ENCODE measurements at places on chromosomes 6 and 20.

- DNase-seq, result no peak
These were observed 167.1 kb downstream of the LAMA2 start for GRCh38 chr6:129050086-129050485.

- DNase-seq, result no peak
These were observed 28.0 kb downstream of the HLA-DPB1 start for GRCh38 chr6:33103776-33104175.

GRCh38 chr20:8315639-8316573, 183.8 kb downstream of the PLCB1 start:
- no peak for DNase-seq

GRCh38 chr6:21808045-21808470, 214.5 kb downstream of the SOX4 start:
- DNase-seq, result peak; percentile 21

DNA sequence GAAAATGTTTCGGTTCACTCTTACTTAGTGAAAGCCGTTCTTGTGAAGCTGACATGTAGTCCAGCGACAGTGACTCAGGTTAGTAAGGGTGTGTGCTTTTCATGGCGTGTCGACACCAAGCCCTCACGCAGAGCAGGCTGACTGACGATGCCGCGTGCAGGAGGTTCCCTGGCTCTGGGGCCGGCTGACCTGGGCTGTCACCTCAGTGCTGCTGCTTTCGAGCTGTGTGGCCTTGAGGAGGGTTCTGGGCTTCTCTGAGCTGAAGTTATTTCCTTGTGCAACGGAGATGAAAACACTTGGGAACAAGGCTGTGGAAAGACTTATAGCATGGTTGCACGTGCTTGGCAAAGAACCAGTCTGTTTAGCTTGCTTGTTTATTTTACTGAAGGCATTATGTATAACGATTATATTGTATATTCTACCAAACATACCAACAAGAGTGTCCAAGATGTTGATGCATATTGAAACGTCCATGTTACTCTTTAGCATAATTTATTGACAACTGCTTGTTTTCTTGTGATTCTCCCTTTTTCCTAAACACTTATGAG, 59.2 kb downstream of the PHACTR3 start:
- DNase-seq, result no peak

GRCh38 chr6:69696273-69696672, 100.5 kb downstream of the LMBRD1 start:
- no peak for DNase-seq

DNA sequence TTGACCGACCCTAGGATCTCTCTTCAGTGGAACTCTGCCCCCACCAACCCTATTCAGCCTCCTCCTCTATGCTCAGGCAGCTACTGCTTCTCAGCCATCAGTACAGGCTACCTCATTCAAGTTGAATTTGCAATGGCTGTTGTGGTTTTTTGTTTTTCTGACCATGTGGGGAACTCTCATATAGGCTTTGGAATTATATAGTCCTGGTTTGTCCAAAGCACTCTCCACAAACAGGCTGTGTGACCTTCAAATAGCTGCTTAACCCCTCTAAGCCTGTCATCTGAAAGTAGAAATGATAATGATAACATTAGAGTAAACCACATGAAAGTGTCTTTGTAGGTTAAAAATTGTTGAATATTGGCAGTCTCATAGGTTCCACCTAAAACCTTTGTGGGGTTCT, 80.3 kb downstream of the UNC5CL start:
- DNase-seq, result no peak

DNA sequence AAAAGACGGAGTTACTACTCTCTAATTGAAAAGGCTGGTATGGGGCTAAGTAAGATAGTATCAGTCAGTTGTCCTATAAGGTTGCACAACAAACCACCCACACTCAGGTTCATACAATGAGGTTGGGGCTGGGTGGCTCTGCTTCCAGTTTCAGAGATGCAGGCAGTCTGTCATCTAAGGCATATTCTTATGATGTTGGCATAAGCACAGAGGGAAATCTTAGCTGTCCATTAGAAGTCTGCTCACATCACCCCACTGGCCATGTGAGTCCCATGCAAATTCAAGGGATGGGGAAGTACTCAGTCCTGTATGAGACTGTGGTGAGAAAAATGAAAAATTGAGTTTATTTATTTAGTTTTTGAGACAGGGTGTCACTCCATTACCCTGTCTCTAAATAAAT, 118.6 kb downstream of the LAMP5 start:
- DNase-seq, result no peak

GRCh38 chr6:105321728-105322127, 81.2 kb downstream of the PREP start:
- no peak for DNase-seq

- DNase-seq, result no peak
These were observed 15.8 kb downstream of the PROCR start for GRCh38 chr20:35187584-35188190.

DNA sequence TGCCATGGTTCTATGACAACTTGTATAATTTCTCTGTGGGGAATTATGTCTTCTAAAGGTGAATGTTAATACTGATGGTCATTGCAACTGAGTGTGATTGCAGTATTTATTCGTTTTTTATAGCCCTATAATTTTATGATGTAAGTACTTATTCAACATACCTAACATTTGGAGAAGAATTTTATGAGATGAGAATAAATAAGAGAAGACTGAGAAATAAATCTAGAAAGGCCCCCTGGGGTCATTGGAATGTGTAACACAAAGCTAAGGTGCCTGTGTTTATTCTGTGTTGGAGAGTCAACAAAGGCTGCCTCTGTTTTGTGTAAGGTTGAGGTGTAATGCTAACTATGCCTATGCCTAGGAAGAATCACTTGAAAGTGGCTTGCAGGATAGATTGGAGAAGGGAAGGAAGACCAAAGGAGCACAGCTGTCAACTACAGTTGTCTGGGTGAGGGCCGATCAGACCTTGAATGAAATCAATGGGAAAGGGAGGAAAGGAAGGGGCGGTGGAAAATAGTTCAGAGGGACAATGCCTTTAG, 1076.7 kb downstream of the KIF16B start:
- DNase-seq, result no peak

- no peak for DNase-seq
These were observed 13.6 kb downstream of the TNXB start for GRCh38 chr6:32095338-32096086.

DNA sequence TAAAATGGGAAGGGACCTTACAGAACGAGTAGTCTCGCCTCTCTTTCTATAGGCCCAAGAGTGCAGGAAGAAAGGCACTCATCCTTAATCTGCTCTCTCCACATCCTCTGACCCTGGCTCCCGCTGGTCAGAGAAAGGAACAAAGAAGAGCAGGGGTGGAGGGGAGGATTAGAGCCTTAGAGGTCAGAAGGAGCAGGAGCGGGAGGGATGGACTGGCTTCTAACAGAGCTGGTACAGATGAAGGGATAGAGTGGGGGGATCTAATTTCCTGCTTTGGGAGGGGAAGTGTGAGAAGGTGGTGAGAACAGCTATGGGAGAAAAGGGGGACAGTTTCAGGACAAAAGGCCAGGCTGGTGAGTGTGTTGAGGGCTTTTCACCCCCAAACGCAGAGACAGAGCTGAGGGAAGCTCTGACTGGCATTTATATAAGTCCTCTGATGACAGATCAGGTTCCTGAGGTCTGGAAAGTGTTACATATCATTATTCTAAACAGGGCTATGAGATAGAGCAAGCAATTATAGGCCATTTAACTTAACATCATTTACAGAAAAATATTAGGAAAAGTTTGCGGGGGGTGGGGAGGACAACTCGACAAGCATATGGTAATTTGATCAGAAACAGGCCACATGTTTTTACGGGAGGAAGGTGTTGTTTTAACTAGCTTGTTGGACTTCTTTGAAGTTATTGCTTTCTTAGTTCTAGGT, 111.1 kb downstream of the FOXC1 start:
- no peak for DNase-seq
